ENCODE measurements at places on chromosomes 11 and 22. TPM values are rescaled to one million over a fixed set of nuclear protein-coding genes. Genes with fewer than 3 reads are reported as not detected.
A peak's percentile ranks its signal among the peaks of the same experiment; 100 is the strongest.

DNA sequence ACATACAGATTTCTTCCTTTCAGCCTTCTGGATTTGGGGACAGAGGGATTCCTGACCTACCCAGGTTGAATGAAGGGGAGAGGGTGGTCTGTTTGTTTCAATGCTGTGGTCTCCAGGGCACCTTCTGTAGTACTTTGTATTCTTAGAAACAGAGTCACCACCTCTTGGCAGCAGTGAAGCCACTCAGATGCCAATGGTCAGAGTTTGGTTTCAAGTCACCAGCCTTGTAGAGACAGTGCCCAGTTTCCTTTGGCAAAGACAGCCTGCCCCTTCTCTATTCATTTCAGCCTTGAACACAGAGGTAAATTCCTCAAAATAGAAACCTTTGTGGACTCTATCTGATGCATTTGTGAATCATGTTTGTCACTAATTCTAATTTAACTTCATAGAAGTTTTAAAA, 111.7 kb upstream of the RASSF10 start:
- H3K36me3 ChIP-seq, result peaks cover 13% of the 10 kb centered on the region
- no peak overlapping the region for H3K4me3 ChIP-seq
- peak overlapping the region; percentile 16 for H3K27ac ChIP-seq
- no peaks in the 10 kb centered on the region for H3K27me3 ChIP-seq
- no peak for DNase-seq

DNA sequence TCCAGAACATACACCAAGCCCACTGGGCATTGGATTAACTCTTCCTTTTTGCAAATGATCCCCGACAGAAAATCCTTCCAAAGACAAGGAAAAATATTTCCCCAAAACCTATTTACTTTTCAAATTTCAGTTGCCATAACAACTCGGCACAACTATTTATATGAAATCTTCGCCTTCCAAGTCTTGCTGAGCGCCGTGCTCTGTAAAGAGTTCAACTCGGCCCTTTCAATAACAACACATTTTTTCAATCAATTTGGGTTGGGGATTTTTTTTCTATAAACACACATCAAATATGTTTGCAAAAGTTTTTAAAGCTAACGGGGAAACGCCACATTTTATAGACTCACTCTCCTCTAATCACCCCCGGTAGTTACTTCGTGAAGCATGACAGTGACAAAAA, 333.8 kb downstream of the MN1 start:
- peaks cover 11% of the 10 kb centered on the region for H3K4me1 ChIP-seq
- no peak overlapping the region for H3K4me3 ChIP-seq
- no peak for DNase-seq
- H3K27ac ChIP-seq, result no peak overlapping the region

- H3K4me1 ChIP-seq, result no peaks in the 10 kb centered on the region
- H3K27ac ChIP-seq, result no peak overlapping the region
- no peak for DNase-seq
- no peak overlapping the region for H3K4me3 ChIP-seq
- no peaks in the 10 kb centered on the region for H3K36me3 ChIP-seq
These were observed 437.5 kb downstream of the INSC start for GRCh38 chr11:15551901-15552851.

DNA sequence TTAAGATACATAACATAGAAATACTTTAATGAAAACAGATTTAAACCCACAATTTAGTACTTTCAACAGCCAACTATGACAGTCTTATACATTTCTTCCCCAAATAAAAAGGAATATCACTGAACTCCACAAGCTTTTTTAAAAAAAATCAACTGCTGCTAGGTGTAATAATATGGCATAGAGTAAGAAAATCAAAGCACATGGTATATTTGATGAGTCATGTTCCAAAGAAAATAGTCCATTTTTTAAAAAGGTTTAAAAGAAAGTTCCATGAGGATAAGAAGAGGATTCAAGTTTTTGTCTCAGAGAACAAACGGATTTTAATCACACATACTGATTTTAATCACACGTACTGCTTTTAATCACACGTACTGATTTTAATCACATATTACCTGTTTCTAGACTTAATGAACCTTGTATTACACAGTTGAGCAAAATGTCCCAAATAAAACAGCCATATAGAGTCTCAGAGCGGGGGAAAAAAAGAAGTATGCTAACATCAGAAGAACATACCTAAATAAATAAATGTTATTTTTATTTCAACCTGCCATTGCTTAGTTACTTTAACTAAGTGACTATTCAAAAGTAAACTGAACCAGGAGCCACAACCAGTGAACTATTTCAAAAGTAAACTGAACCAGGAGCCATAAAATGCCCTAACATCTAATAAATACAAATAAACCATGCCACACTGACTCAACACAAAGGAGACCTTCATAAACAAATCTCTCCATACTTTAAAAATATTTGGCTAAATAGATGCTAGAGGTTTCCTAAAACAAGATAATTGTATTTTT, 198.4 kb downstream of the SBF2 start:
- H3K36me3 ChIP-seq, result peaks cover 2% of the 10 kb centered on the region
- H3K27ac ChIP-seq, result no peak overlapping the region
- H3K4me1 ChIP-seq, result no peaks in the 10 kb centered on the region
- H3K27me3 ChIP-seq, result no peaks in the 10 kb centered on the region

GRCh38 chr11:57776031-57776521, 14.5 kb downstream of the CTNND1 start:
- no peaks in the 10 kb centered on the region for H3K36me3 ChIP-seq
- H3K4me1 ChIP-seq, result peaks cover 34% of the 10 kb centered on the region
- H3K27me3 ChIP-seq, result no peaks in the 10 kb centered on the region
- peak overlapping the region; percentile 89 for H3K27ac ChIP-seq

GRCh38 chr11:46003572-46003971, 81.1 kb downstream of the LARGE2 start:
- H3K36me3 ChIP-seq, result no peaks in the 10 kb centered on the region
- H3K4me3 ChIP-seq, result no peak overlapping the region
- no peaks in the 10 kb centered on the region for H3K4me1 ChIP-seq
- H3K27ac ChIP-seq, result no peak overlapping the region
- no peak for DNase-seq

DNA sequence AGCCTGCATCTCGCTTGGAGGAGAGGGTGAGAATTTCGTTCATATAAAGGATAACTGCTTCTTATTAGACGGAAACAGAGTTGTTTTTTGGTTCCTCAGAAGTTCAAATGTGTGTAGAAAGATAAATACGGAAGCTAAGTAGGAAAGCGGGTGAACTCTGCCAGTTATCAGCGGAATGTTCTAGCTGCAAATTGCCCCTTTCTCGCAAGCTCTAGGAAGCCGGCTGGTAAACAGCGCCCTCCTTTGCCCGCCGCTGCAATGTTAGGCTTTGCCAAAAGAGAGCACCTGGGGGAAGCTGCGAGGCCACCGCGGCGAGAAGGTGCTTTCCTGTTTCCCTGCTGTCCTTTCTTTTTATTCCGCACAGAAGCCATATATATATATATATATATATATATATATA, 67.0 kb downstream of the IGLL5 start:
- H3K36me3 ChIP-seq, result no peaks in the 10 kb centered on the region
- no peak overlapping the region for H3K27ac ChIP-seq
- H3K4me3 ChIP-seq, result no peak overlapping the region
- DNase-seq, result no peak
- H3K27me3 ChIP-seq, result no peaks in the 10 kb centered on the region

SESN3 gene
- 162 TPM for total RNA-seq

SAA4 gene
- total RNA-seq, result not detected

GRCh38 chr11:35559949-35560348, 34.5 kb upstream of the PAMR1 start:
- H3K27me3 ChIP-seq, result no peaks in the 10 kb centered on the region
- H3K4me1 ChIP-seq, result no peaks in the 10 kb centered on the region
- no peak overlapping the region for H3K27ac ChIP-seq
- H3K4me3 ChIP-seq, result no peak overlapping the region
- no peaks in the 10 kb centered on the region for H3K36me3 ChIP-seq

DNA sequence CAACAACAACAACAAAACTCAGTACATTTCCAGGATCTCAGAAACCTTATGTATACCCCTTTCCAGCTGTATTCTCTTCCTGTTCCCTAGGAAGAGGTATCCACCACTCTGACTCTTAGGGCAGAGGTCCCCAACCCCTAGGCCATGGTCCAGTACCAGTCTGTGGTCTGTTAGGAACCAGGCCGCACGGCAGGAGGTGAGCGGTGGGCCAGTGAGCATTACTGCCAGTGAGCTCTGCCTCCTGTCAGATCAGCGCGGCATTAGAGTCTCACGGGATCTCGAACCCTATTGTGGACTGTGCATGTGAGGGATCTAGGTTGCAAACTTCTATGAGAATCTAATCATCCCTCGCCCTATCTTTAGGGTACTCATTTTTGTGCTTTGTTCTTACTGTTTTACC, 43.9 kb upstream of the LMO1 start:
- no peak overlapping the region for H3K4me3 ChIP-seq
- no peaks in the 10 kb centered on the region for H3K36me3 ChIP-seq
- H3K4me1 ChIP-seq, result peaks cover 8% of the 10 kb centered on the region
- H3K27ac ChIP-seq, result no peak overlapping the region

DNA sequence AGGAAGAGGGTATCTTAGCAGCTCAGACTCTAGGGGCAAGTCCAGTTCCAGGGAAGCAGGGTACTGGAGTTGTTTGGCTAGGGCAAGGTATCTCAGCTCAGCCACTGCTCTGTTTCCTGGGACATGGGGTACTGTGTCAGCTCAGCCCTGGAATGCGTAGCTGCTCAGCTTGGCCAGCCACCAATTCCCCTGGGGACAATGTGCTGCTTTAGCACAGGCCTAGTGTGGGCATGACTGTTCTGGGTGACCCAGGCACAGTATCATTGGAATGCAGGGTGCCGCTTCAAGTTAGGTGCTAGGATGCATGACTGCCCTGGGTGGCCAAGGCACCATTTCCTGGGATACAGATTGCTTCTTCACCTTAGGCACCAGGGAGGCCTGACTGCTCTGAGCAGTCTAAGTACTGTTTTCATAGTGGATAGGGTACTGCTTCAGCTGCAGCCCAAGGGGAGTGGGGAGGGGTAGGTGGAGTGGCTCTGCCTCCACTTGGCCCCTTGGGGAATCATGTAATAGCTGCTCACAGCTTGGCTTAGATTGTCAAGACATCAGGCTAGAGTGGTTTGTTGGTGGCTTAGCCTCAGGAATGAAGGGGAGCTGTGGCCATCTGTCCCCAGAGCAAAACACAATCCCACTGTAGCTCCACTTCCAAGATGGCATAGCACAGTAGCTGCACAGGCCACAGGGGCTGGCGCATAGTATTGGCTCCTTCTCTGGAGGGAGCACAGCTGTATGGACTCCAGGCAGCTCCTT, 36.0 kb downstream of the MADD start:
- peaks cover 71% of the 10 kb centered on the region for H3K36me3 ChIP-seq
- peak; percentile 33 for DNase-seq
- H3K4me3 ChIP-seq, result no peak overlapping the region
- peak overlapping the region; percentile 10 for H3K27ac ChIP-seq

DNA sequence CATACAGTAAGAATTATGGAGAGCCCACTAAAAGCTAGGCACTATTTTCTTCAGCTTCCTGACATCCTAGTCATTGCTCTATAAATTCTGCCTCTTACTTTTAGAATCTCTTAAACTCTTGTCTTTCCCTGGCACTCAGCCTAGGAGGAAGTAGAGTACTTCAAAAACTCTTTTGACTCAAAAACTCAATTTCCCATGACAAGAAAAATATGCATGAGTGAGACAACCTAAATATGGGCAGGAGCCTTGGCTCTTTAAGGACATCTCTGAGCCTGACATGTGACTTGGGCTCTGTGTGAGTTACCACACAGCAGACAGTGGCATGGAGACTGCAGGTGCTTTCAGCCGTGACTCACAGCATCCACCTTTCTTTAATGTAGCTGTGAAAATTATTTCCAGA, 97.5 kb upstream of the CCDC179 start:
- H3K4me3 ChIP-seq, result no peak overlapping the region
- no peak for DNase-seq
- H3K36me3 ChIP-seq, result no peaks in the 10 kb centered on the region
- no peaks in the 10 kb centered on the region for H3K27me3 ChIP-seq

GRCh38 chr11:108786281-108786990, 121.6 kb downstream of the DDX10 start:
- H3K4me3 ChIP-seq, result no peak overlapping the region
- no peaks in the 10 kb centered on the region for H3K27me3 ChIP-seq
- no peak overlapping the region for H3K27ac ChIP-seq
- DNase-seq, result no peak

Measured in spinal cord (tissue), 10 donors.